NCI-H460 (cell line): ENCODE measurements at places on chromosomes 6 and 20.

DNA sequence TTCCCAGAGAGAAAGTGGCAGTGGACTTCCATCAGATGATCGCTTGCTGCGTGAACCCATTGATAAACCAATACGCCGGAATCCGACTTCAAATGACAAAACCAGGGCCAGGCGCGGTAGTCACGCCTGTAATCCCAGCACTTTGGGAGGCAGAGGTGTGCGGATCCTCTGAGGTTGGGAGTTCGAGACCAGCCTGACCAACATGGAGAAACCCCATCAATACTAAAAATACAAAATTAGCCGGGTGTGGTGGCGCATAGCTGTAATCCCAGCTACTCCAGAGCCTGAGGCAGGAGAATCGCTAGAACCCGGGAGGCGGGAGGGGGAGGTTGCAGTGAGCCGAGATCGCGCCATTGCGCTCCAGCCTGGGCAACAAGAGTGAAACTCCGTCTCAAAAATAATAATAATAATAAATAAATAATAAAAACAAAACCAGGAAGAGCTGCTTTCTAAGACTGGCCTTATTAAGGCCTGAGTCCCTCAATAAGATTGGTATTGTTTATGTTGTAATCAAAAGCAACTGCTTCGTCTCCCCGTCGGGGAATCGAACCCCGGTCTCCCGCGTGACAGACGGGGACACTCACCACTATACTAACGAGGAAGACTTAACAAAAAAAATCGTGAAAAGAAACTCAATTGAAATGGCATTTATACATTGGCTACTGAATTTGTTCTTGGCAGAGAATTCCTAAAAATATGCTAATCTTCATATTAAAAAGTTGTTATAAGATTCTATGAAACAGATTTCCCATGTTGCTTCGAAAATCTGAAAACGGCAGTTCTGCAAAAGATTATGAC lies 110.2 kb upstream of the ZNF184 start:
- DNase-seq, result peak; percentile 60

DNA sequence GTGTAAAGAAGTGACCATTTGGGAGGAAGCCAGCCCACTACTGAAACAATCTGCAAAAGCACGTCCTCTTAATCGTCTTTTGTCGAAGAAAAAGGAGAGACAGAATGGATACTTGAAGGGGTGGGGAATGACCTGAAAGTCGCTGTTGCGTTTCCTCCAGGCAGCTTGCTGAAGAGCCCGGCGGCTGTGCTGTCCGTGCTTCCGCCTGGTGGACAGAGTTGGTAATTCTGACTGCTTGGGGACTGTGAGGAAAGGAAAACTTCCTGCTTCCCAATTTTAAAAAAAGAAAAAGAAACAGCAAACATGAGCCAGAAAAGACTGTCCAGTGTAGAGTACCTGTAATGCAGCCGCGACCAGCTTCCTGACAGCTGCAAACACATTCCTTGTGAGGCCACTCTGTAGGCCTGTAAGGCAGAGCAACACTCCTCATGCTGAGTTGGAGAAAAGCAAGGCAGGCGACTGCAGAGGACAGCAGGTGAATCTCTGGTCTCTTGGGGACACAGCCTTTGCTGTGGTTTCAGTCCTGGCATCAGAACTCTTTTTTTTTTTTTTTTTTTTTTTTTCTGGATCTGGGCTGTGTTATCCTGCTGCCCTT lies 251.1 kb upstream of the TBX18 start:
- peak; percentile 24 for DNase-seq

DNA sequence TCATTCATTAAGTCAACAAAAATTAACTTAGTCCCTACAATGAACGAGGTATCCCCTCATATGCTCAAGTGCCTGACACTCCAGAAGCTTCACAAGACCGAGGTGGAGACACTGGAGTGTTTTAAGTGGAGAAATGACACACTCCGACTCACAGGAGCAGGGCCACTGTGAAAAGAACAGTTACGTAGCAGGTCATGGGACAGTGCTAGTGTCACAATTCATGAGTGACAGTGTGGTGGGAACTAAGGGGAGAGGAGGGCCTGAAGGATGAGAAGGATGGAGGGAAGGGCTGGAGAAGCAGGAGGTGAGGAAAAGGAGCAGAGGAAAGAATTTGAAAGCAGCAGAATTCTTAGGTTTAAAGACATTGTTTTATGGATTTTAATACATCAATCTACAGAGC lies 1.3 kb upstream of the HLA-A start:
- no peak for DNase-seq

DNA sequence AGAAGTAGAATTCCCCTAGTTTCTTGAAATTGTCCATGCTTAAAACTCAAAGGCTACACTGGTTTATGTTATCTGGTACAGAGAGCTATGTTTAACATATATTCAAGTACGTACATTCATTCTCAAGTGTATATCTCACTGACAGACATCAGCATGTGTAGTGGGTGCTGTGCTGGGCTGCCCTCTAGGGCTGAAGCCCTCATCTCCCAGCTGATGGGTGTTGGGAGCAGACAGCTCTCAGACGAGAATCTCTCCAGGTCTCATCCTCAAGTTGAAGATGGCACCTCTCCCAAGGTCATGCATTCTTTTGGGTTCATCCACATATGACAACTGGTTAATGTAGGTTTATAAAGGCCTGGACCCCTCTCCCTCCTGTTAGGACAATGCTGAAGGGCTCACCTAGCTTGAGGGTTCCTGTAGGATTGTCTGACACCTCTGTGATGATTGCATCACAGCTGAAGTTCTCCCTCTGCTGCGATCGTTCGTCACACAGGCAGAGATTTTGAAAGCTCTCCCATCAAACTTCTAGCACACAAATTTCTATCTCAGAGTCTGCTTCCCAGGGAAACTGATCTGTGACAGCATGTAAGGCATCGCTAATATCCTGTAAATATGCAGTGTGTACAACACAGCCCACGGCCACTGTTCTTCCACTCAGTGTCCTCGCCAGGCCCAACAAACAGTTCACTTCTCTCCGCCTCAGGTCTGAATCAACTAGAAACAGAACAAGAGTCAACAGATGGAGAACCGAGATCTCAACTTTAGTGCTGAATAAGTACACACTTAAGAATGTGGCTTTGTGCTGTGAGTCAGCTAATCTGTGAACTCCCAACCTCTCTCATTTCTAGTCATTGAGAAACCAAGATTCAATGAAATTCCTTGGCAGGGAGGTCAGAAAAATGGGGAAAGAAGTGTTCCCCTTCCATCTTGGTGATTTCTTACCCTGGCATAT lies 43.2 kb downstream of the PREP start:
- peak; percentile 72 for DNase-seq

DNA sequence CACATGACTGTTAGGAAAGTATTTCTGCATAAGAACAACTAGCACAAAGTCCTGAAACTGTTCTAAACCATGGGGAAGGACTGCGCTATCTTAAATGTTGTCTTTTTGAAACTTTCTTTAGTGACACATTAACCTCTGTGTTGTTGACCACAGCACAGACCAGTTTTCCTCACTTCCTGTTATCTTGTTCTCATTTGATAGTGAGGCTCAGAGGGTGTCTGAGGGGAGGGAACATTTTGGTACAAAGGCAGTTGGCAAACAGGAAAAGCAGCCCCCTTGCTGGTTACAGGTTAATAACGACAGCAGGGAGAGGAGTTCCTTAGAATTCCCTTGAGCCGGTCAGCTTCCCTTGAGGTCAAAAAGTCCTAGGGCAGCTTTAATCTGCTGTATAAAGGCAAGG lies 143.5 kb upstream of the BMP2 start:
- DNase-seq, result no peak

DNA sequence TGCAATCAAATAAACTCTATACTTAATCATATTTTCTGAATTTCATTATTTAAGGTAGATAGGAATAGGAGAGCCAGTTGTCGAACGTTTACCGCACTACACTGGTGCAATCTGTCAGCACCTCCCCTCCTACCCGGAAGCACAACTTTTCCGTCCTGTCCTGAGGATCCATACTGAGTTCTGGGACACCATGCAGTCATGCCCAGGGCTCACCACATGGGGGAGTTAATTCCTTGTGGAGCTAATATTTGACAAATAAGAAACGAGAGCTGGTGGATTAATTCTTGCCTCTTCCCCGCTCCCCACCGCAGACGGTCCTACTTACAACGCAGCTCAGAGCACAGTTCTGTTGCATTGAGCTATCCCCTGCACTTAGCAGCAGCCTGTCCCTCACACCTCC lies 107.7 kb upstream of the RALGAPA2 start:
- DNase-seq, result peak; percentile 21

DNA sequence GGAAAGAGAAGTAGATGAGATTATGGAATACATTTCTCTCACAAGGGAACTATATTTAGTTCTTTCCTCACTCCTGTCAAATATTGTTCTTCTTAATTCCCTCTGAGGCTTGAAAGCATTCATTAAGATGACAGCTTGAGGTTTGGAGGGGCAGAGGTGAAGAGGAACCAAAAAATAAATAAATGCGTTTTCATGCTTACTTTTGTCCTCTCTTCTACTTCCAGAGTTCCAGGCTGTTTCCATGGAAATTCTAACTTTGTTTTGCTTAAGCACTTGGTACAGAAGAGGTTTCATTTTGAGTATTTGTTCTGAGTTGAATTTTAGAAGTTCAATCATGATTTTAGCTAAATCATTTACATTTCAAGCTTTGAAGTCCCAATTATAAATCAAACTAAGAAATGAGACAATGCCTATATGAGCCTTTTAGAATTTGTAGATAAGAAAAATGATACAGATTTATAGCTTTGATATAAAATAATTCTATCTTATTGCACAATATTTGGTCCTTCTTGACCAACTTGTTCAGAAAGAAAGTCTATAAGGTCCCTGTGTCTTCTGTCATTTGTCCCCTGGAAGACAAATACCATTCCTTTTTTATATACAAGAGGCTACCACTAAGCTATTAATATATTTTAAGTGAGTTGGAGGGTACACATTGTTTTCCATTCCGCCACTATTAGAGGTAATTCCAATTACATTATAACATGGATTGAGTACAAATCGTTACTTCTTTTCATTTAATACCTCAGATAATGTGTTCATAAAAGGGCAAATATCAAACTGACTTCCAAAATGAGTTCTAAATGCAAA lies 16.3 kb downstream of the RBM24 start:
- no peak for DNase-seq

DNA sequence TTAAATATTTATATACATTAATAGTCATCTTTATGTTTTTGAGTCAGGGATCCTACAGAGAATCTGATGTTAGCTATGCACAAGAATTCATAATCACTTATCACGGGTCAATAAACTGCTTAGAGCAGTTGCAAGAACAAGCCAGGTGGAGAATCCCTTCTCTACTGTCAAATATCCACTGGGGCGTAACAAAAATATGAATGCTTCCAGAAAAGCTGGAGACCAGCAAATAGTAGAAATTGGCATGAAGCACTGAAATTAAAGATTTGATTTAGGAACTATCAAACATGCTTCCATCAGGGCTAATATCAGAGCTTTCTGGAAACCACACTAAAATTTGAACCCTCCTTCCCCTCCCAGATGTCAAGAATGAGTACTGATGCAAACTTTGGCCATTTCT lies 37.3 kb downstream of the ADGRG6 start:
- no peak for DNase-seq

DNA sequence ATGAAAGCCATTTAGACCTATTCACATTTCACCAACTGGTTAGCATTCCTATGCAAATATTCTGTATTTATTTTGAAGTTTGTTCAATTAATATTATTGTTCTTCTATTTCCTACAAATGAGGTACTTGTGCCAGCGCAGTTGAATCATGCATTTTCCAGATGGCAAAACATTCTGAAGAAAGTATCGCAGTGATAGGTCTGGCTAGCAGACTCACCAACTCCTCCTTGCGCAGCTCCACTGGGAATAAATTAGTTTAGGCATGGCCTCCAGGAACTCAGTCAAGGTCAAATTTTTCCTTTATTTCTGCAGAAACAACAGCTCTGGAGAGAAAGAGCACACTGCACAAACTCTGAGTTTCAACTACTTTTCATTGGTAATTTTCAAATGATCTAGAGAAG lies 437.7 kb downstream of the COL12A1 start:
- DNase-seq, result no peak
